Activated naive CD8-positive, alpha-beta T cell treated with anti-CD3 and anti-CD28 coated beads, Interleukin-2, amount 50 U/mL, for 24 hours (primary cell): ENCODE measurements at places on chromosomes 11 and 22.

GRCh38 chr11:72642043-72642883 lies 32.0 kb downstream of the PDE2A start:
- no peaks in the 10 kb centered on the region for H3K36me3 ChIP-seq
- H3K4me1 ChIP-seq: peaks cover 4% of the 10 kb centered on the region
- peak; percentile 16 for DNase-seq

GRCh38 chr11:27857014-27857413 lies 156.8 kb upstream of the BDNF start:
- H3K4me1 ChIP-seq: no peaks in the 10 kb centered on the region
- H3K27me3 ChIP-seq: no peaks in the 10 kb centered on the region
- no peak for DNase-seq
- H3K4me3 ChIP-seq: no peak overlapping the region

DNA sequence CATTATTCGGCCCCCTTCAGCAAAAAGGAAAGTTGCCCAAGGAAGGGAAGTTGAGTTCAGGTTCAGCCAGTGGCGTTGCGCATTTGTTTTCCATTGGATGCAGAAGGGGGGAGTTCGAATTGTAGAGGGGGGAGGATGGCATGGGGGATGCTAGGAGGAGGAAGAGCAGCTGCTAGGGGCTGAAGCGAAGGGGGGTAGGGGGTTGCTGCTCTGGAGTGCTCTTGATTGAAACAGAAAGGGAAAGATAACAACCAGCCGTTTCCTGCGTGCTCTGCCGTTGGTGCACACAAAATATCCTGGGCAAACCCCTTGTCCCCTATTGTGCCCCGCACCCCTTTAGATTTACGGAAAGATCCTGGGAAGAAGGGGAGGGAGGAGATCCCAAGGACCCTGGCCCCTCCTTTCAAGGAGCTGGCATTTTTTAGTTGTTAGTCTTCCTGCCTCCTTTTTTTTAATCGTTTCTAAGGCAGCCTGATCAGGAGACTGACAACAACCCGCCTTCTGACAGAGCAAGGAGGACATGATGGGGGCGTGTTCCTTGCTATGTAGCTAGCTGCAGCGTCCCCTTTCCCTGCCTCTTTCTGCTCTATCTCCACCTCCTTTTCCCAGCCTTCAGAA lies 2.1 kb downstream of the KMT2A start:
- peaks cover 7% of the 10 kb centered on the region for H3K36me3 ChIP-seq
- peaks cover 63% of the 10 kb centered on the region for H3K4me1 ChIP-seq
- DNase-seq: peak; percentile 41
- H3K27me3 ChIP-seq: no peaks in the 10 kb centered on the region

- H3K27ac ChIP-seq: no peak overlapping the region
- DNase-seq: no peak
- H3K4me3 ChIP-seq: peak overlapping the region; percentile 21
Measured at GRCh38 chr22:23836281-23836680, 2.5 kb downstream of the DERL3 start.

DNA sequence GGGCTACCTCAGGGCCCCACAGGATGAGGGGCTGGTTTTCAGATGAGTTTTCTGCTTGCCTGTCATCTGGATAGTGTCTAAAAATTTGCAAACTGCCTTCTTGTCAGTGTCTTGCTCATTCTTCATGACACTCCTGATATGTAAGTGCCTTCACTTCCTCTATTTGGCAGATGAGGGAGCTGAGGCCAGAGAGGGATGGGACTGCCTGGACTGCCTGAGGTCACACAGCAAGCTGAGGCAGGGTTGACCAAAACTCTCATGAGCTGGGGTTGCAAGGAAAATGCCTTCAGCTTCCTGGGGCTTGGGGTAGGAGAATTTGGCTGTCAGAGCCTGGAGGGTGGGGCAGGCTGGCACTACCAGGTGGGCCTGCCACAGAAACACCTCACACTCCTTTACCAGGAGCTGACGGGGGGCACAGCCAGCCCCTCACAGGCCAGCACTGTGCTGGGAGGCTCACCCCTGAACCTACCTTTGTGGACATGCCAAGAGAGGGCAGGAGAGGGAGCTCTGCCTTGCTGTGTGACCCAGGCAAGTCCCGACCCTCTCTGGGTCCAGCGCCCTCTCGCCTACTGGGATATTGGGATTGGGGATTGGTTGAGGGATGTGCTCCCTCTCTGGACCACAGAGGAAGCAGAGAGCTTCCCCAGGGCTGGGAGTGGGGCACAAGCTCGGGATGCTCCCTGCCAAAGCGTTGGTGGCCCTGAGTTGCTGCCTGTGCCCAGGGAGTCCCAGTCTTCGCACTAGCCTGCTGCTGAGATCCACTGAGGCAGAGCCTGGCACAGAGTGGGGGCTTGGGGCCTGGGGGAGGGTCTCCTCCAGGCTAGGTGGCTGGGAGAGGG lies 1.9 kb upstream of the P2RY6 start:
- H3K27ac ChIP-seq: no peak overlapping the region
- H3K27me3 ChIP-seq: peaks cover 5% of the 10 kb centered on the region
- DNase-seq: no peak
- H3K4me3 ChIP-seq: no peak overlapping the region
- no peaks in the 10 kb centered on the region for H3K36me3 ChIP-seq
- no peaks in the 10 kb centered on the region for H3K4me1 ChIP-seq

- H3K27ac ChIP-seq: no peak overlapping the region
- no peak for DNase-seq
- no peaks in the 10 kb centered on the region for H3K27me3 ChIP-seq
- no peak overlapping the region for H3K4me3 ChIP-seq
- H3K4me1 ChIP-seq: no peaks in the 10 kb centered on the region
Measured at GRCh38 chr11:23755076-23755475, 741.8 kb upstream of the LUZP2 start.

DNA sequence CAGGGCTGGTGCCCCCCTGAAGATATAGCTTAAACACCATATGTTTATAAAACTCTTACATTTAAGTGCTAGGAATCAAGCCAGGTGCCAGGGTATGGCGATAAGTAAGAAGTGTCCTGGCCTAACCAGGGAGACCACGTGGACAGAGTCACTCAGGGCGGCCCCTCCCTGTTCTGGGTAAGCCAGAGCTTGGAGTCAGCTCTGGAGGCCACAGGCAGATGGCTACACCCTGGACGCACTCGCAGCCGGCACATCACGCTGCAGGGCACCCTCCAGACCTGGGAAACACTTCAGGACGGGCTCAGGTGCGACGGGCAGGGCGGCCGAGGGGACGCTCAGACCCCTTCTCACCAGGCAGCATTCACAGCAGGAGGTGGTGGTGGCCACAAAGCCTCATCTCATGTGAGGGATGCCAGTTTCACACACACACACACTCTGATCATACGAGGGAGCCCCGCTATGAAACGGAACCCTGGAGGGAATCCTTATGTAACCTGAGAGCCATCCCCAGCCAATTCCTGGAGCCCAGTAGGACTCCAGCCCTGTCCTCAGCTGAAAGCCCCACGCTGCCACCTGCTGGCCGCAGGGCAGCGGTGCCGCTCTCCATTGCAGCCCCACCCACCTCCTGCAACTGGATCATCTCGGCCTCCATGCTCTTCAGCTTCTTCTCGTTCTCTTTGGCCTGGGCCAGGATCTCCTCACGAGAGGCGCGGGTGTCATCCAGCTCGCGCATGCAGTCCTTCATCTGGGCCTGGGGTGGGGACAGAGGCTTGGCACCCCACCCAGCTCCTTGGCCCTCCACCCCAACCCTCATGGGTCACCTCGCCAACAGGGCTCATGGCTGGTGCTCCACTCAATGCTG lies 33.4 kb downstream of the APOL1 start:
- H3K36me3 ChIP-seq: peaks cover 60% of the 10 kb centered on the region
- peak overlapping the region; percentile 34 for H3K4me3 ChIP-seq
- peak overlapping the region; percentile 74 for H3K27ac ChIP-seq
- H3K4me1 ChIP-seq: peaks cover 17% of the 10 kb centered on the region
- H3K27me3 ChIP-seq: no peaks in the 10 kb centered on the region

GRCh38 chr22:39738746-39739145 lies 154.8 kb downstream of the ENTHD1 start:
- H3K4me3 ChIP-seq: no peak overlapping the region
- no peak overlapping the region for H3K27ac ChIP-seq
- no peaks in the 10 kb centered on the region for H3K4me1 ChIP-seq
- H3K27me3 ChIP-seq: peaks cover 3% of the 10 kb centered on the region

DNA sequence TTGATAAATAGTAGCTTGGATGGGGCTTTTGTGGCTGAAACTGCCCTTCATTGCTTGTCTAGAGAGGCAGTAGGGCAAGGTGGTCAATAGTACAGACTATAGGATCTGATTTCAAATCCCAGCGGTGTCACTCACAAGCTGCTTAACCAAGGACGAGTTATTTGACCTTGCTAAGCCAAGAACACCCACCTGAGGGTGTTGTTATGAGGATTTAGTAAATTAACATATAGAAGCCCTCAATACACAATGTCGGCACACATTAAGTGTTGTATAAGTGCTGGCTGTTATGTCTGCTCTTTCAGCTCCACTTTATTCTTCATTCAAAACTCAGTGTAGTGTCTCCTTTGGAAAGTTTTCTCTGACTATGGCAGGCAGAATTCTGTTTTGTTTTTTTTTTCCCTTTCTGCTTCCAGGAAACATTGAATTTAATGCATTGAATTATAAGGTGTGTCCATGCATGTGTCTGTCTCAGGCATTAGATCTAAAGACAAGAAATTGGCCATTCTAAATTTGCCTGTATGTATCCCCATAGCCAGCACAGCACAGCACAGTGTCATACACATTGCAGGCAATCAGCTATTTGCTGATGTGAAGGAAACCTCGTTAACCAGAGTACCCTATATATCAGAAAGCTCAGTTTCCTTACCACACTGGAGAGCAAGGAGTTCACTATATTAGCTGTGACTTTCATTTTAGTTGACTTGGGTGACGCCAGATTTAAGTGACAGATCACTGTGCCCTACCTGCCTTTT lies 212.1 kb downstream of the NELL1 start:
- DNase-seq: no peak
- H3K4me3 ChIP-seq: no peak overlapping the region
- H3K27me3 ChIP-seq: no peaks in the 10 kb centered on the region
- no peaks in the 10 kb centered on the region for H3K36me3 ChIP-seq
- H3K27ac ChIP-seq: no peak overlapping the region

DNA sequence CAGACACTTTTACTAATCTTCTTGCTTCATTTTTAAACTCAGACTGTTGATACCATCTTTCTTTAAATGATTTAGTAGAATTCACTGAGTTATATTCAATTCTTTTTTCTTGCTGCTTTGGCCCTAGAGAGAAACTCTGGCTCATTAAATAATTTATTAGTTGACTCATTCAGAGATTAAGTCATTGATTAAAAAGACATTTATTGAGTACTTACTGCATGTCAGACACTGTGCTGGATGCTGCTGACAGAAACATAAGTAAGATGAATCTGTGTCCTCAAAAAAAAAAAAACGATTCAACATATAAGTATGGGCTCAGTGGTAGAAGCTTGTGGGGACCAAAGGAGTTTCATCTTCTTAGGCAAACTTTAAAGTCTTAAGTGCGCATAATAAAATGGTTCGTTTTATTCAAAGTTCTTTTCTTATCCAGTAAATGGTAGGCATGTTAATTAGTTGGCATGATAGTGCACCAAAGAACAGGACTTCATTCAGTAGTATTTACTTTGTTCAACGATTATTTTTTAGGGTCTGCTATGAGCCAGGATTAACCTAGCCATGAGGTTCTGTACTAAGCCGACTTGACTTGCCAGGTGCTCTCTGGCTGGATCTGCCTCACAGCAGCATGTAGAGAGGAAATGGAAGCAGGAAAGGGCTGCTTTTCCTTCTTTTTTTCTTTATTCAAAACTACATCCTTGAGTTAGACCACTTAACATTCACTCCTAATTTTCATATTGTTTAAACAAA lies 281.0 kb upstream of the CTSC start:
- no peak overlapping the region for H3K4me3 ChIP-seq
- H3K4me1 ChIP-seq: no peaks in the 10 kb centered on the region
- DNase-seq: no peak
- H3K27me3 ChIP-seq: peaks cover 2% of the 10 kb centered on the region
- H3K27ac ChIP-seq: no peak overlapping the region

DNA sequence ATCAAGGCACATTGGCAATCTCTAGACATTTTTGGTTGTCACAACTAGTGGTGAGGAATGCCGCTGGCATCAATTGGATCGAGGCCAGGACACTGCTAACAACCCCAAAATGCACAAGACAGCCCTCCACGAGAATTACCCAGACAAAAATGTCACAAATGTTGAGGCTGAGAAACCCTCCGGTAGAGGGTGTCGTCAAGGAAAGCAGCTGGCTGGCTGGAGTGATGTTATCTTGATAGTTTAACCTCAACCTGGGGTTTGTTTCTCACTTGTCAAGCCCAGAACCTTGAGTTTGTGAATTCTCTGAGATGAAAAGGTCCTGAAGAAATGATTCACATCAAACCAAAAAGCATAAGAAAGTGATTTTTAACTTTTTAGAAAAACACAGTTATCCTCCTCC lies 21.1 kb upstream of the TMPRSS13 start:
- DNase-seq: no peak
- peak overlapping the region; percentile 22 for H3K4me3 ChIP-seq
- no peaks in the 10 kb centered on the region for H3K36me3 ChIP-seq
- no peaks in the 10 kb centered on the region for H3K27me3 ChIP-seq
- H3K4me1 ChIP-seq: peaks cover 92% of the 10 kb centered on the region
- H3K27ac ChIP-seq: peak overlapping the region; percentile 85

- H3K4me3 ChIP-seq: no peak overlapping the region
- no peaks in the 10 kb centered on the region for H3K36me3 ChIP-seq
- DNase-seq: peak; percentile 55
- peaks cover 8% of the 10 kb centered on the region for H3K27me3 ChIP-seq
Measured at GRCh38 chr22:49046546-49047361, 780.9 kb downstream of the BRD1 start.

DNA sequence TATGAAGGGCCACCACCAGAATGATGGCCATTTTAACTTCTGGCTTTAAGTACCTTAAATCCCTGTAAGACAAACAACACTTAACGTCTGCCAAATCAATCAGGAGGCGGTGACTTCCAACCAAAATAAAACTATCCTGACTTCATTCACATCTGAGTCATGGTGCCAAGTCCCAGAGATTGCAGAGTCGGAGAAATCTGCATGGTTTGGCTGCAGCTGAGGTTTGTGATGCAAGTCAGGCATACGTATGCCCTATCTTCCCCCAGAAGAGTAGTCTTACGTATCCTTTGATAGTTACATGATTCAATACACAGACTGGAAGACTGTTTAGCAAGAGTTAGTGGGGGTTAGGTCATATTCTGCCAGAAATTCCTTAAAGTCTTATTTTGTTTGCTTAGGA lies 1.7 kb upstream of the GAB2 start:
- H3K27ac ChIP-seq: no peak overlapping the region
- H3K27me3 ChIP-seq: peaks cover 33% of the 10 kb centered on the region
- peak overlapping the region; percentile 75 for H3K4me3 ChIP-seq
- H3K4me1 ChIP-seq: peaks cover 38% of the 10 kb centered on the region
- no peaks in the 10 kb centered on the region for H3K36me3 ChIP-seq

DNA sequence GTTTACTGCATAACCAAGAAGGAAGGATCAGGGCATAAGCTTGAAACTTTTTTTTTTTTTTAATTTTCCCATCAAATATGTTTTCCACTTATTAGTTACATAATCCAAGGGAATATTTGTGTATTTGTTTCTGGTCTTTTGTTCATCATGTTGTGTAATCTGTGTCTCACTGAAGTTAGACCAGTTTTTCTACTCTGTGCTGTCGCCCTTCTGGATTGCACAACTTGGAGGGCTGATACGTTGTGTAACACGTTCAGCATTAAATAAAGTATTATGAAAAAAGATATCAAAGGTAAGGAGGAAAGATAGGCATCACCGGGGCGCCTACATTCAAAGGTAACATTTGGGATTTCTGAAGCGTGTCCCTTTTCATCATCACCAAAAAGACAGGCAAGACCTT lies 3.3 kb upstream of the E2F8 start:
- H3K4me3 ChIP-seq: no peak overlapping the region
- no peak overlapping the region for H3K27ac ChIP-seq
- peaks cover 62% of the 10 kb centered on the region for H3K27me3 ChIP-seq
- peaks cover 6% of the 10 kb centered on the region for H3K36me3 ChIP-seq

GRCh38 chr11:13283636-13284035 lies 6.0 kb downstream of the BMAL1 start:
- peaks cover 4% of the 10 kb centered on the region for H3K36me3 ChIP-seq
- H3K27me3 ChIP-seq: no peaks in the 10 kb centered on the region
- peaks cover 93% of the 10 kb centered on the region for H3K4me1 ChIP-seq
- DNase-seq: no peak
- no peak overlapping the region for H3K4me3 ChIP-seq
